ENCODE measurements at places on chromosomes 1 and 21.

DNA sequence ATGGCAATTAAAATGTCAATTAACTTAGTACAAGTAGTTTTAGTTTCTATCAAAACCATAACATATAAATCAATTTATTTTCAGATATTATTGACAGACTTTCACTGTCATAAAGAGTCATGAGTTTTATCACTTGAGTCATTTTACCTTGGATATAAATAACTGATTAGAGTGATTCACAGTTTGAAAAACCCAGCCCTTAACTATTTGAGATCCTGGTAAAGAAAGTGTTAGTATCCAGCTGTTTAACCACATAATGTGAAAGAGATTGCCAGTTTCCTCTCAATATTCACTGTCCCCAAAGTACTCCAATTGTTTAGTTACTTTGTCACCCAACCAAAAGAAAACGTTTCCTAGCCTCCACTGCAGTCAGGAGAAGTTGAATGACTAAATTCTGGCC lies 91.3 kb downstream of the UCHL5 start:
- DNase-seq, result no peak

- DNase-seq, result no peak
Measured at GRCh38 chr1:204431310-204432184, 19.9 kb upstream of the PPP1R15B start.

DNA sequence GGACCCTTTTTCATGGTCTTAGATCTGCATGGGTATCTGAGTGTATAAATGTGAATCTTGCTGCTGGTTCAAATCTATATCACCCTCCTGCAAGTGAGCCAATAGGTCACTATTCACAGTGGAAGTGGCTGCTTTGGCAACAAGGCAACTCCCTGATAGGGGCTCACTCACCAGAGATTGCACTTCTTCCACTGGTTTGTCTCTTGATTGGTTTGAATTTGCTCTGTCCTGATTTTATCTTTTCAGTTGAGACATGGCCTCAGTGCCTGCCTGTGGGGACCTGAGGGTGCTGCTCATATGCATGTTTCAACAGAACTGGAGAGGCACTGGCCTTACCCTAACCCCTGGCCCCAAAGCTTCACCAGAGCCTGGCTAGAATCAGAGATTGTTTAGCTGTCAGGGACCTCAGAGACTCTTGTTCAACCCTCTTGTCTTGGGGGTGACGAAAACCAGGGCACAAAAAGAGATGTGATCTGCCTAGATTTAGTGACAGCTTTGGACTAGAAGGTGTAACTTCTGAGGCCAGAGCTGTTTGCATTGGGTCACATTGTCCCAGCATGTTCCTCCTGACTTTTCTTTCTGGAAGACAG lies 16.9 kb downstream of the AVPR1B start:
- no peak for DNase-seq

DNA sequence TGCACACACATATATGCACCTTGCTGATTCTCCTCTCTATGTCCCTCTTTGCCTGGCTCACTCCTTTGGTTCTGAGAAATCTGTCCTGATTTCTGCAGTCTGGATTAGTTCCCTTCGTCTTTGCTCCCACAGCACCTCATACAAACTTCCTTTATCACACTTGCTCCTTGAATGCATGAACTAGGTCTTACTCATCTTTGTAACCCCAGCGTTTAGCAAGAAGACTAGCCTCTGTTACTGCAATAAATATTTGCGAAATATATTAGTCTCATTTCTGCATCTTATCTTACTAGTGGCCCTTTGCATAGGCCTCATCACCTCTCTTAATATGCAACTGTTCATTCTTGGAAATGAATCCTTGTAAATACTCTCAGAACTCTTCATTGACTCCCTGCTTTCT lies 11.4 kb downstream of the SMYD2 start:
- DNase-seq, result no peak

GRCh38 chr1:40519517-40519916 lies 10.9 kb downstream of the EXO5 start:
- DNase-seq, result no peak

GRCh38 chr1:161720422-161720821 lies 922 bp upstream of the FCRLB start:
- no peak for DNase-seq

- DNase-seq, result no peak
Measured at GRCh38 chr1:38047603-38048141, 1.1 kb upstream of the POU3F1 start.

GRCh38 chr21:42452401-42453223 lies 43.4 kb downstream of the RSPH1 start:
- no peak for DNase-seq

- DNase-seq, result no peak
Measured at GRCh38 chr1:48523558-48523957, 51.6 kb upstream of the SPATA6 start.

DNA sequence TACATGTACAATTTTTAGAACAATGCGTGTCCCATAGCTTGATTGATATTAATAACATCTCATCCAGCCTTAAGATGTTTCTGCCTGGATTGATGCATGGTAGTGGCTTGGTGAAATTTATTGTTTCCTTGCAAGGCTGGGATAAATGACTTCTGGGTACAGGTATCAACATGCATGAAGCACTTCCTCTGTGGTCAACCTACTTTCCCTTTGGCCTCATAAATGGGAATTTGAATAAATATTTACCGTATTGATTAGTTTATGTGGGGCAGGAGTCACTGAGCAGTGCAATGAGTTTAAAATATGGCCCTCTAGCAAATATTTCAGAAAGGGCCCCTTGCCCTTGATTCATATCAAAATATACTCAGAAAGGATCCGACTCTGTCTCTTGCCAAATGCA lies 83.9 kb upstream of the KCNE2 start:
- DNase-seq, result no peak

- DNase-seq, result no peak
Measured at GRCh38 chr1:161176468-161177111, 717 bp downstream of the B4GALT3 start.

DNA sequence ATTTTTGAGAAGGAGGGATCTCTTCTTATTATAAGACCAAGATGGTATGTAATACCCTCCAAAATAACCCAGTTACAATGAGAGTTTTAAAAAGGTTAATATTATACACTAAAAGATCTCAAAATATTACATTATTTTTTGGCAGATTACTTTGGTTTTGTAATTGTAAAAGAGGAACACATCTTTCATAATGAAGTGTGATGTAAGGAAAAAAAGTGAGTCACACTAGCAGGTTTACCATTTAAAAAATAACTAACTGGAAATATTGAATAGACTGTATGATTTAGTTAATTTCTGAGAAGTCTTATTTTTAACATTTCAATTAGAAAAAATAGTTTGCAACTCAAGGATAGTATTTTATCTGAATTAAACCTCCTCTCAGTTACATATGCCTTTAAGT lies 1.1 kb downstream of the F5 start:
- no peak for DNase-seq

- no peak for DNase-seq
Measured at GRCh38 chr1:98021126-98021525, 100.3 kb upstream of the DPYD start.

- peak; percentile 68 for DNase-seq
Measured at GRCh38 chr1:172906778-172907592, 143.8 kb downstream of the TNFSF18 start.

DNA sequence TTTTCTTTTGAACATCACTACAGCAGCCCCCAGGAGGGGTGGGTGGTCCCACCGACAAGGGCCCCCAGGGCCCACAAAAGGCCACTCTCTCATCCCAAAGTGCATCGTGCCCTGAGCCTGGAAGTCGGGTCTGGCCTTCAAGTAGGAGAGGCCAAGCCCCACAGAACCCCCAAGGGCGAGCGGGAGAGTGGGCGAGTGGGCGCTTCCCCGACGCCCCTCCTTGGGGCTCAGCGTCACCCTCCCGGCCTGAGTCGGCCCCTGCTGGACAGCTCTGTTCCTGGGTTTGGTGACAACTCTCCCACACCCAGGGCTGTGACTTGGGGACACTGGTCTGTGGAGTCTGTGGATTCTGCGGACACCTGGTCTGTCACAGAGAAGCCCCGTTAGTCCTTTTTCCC lies 42.2 kb upstream of the COL18A1 start:
- DNase-seq, result no peak

GRCh38 chr1:199954699-199955098 lies 72.8 kb upstream of the NR5A2 start:
- no peak for DNase-seq

GRCh38 chr1:197303463-197303862 lies 35.4 kb downstream of the CRB1 start:
- DNase-seq, result no peak

GRCh38 chr1:60091195-60091715 lies 17.7 kb upstream of the C1orf87 start:
- DNase-seq, result no peak

DNA sequence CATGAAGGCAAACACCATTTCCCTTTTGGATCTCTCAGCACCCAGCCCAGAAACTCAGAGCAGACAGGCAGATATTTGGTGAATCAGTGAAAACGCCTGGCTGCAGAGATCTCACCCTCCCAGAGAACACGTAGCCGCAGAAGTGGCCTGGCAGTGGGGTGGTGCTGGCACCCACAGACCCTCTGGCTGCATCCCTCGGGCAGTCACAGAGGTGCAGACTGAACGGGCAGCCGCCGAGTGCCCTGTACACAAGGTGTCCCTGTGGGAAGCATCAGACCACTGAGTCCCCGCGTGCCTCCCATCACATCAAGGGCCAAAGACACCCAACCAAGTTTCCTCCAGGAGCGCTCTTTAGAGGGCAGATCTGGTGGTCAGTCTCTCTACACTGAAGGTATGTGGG lies 12.1 kb downstream of the FAM89A start:
- no peak for DNase-seq

DNA sequence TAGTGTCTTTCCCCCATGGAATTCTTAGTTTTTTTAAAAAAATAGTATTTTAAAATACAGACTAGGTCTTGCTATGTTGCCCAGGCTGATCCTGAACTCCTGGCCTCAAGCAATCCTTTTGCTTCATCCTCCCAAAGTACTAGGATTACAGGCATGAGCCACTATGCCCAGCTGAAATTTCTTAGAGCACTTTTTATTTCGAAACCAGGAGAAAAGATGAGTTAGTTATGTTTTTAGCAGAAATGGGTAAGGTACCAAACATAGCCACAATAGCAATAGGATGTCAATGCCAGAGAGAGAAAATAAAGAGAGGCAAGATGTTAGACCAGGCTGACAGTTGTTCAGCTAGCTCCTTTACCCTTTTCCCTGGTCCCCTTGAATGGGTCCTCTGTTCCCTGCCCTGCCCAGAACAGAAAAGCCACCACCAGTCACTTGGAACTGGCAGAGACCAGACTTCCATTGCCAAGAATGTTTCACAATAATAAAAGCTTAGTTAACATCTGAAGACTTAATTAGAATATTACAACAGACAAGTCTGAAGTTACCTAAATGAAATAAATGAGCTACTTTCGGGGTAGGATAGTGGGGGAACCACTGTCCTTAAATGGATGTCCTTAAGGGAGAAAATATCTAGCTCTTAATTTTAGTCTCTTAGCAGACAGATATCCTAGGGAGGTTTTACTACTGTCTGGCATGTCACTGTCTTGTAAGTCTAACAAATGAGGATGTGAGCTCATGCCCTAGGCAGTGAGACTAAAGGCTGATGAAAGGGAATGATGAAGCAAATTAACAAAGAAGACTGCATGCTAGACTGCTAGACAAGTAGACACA lies 54.3 kb downstream of the ABL2 start:
- DNase-seq, result peak; percentile 81

- DNase-seq, result no peak
Measured at GRCh38 chr1:11720033-11720376, 15.9 kb upstream of the AGTRAP start.

DNA sequence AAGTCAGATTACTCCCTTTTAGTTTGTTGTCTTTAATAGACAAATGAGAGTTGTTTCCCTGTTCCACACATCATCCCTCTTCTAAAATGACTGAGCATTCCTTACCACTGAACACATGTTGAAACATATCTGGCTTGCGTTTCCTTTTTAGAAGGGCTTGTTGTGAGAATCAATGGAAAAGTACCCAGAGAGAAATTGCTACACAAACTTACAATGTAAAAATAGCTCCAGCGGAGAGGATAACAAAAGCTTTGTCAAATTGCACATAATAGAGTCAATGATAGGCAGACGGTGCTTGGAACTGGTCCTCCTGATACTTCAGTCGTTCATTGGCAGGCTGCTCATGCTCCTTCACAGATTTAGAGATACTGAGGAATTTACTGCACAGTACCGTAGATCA lies 123.9 kb downstream of the CYYR1 start:
- peak; percentile 27 for DNase-seq
